ENCODE measurements at places on chromosomes 5 and 9.

GRCh38 chr5:107672211-107673038, 1.7 kb upstream of the EFNA5 start:
- DNase-seq = peak; percentile 100

DNA sequence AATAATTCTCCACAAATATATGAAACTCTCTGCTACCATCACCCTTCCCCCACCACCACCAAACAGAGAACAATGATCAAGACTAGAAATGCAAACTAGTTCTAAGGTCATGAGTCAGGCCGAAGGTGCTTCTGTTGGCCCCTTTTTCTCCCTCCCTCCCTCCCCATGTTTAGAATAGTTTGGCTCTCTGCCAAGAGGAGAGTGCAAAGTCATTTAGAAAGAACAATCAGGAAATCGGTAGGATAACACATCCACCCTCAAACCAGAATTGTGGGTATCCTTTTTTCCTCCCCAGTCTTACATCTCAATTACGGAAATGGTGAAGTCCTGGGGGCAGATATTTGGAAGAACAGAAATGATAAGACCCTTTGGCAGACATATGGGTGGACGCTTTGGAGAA, 170.1 kb downstream of the SLF1 start:
- no peak for DNase-seq

DNA sequence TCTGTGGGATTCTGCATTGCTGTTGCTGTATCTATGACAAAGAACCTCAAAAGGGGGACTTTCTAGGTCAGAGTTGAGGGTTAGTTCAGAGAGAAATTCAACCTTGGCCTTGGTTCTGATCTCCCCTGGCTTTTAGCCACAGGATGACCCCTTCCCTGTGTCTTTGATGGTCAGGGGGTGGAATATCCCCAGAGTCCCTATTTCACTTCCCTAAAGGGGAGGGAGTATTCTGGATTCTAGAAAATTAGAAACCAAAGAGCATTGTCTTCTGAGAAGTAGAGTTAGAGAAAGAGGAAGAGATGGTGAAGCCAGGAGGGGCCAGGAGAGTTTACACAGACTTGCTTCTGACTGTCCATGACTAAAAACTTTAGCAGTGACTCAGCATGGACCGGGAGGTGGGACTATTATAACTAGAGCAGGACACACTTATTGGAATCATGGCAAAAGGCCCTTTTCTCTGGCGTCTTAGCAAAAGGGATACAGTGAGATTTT, 56.2 kb upstream of the LPAR1 start:
- peak; percentile 63 for DNase-seq

GRCh38 chr5:103624035-103624480, 61.5 kb upstream of the NUDT12 start:
- peak; percentile 90 for DNase-seq

DNA sequence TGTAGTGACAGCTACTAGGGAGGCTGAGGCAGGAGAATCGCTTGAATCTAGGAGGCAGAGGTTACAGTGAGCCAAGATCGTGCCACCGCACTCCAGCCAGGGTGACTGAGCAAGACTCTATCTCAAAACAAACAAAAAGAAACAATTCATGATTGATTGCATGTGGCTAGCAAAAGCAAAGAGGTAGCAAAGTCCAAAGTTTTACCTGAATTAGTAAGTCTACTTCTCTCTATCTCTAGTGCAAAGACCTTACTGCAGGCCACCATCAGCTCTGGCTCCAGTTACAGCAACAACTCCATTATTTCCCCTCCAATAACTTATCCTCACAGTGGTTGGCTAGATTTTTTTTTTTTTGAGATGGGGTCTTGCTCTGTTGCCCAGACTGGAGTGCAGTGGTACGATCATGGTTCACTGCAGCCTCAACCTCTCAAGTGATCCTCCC, 6.2 kb upstream of the SAR1B start:
- no peak for DNase-seq

GRCh38 chr5:97065475-97065874, 76.9 kb downstream of the LIX1 start:
- no peak for DNase-seq

- no peak for DNase-seq
Observed at GRCh38 chr5:33276628-33276950, 164.2 kb upstream of the TARS1 start.

- DNase-seq = no peak
Observed at GRCh38 chr5:53488195-53488722, 7.8 kb downstream of the FST start.
